ENCODE measurements at places on chromosomes 2 and 18.

DNA sequence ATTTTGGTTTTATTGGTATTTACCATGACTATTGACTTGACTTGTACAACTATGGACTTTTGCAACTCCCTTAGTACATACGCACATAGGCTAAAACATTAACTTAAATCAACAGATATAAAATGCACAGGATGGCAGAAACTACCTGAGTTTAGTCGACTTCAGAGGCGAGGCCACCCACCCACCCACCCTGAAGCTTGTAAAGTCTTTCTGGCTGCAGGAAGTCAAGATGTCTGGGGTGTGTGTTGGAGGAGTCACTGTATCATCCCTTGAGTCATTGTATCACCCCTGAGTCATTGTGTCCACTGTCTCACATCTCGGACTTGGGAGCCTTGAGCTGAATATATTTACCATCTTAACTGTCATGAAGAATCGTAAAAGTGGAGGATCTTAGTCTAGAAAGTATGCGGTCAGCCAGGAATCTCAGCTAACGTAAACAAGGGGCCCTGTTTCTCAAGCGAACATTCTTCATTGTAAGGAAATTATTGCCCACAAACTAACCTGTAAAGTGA, 140.0 kb upstream of the ST6GAL2 start:
- no peak for DNase-seq

GRCh38 chr2:193693758-193694157, 1499.0 kb upstream of the TMEFF2 start:
- DNase-seq, result no peak

- DNase-seq, result no peak
Observed at GRCh38 chr18:3852321-3852720, 402.3 kb downstream of the TGIF1 start.

- DNase-seq, result no peak
Observed at GRCh38 chr2:141522702-141523101, 608.1 kb downstream of the LRP1B start.

DNA sequence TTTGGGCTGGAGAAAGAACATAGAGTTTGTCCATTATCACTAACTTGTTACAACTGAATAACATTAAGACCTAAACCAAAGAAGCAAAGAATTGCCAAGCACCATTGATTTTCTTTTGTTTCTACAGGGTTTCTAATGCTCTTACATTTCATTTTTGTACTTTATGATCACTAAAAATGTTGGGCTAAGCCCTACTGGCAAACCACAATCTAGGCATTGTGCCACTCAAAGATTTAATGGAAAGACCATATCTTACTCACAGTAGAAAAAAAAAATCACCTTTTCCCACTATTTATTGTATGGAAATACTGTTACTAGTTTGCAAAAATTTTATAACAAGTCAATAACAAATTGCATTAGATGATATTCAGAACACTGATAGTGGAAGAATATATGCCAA, 447.4 kb upstream of the PKDCC start:
- no peak for DNase-seq

- no peak for DNase-seq
Observed at GRCh38 chr2:221981912-221982470, 316.8 kb downstream of the PAX3 start.

DNA sequence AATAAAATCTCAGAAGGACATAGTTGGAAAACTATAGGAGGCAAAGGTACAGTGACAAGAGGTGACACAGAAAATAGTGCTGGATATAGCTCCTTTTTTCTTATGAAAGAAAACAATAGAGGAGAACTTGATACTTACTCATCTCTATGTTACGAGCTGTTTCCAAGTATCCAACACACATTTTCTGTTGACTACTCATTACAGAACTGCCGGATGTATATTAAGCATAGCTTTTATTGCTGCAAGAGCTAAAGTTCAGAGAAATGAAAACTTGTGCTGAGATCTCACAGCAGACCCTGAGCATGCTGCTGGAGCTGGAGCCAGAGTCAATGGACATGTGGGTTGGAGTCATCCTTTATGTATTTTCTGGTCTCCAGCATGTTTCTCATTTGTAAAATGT, 210.0 kb upstream of the NT5C1B start:
- DNase-seq, result no peak

DNA sequence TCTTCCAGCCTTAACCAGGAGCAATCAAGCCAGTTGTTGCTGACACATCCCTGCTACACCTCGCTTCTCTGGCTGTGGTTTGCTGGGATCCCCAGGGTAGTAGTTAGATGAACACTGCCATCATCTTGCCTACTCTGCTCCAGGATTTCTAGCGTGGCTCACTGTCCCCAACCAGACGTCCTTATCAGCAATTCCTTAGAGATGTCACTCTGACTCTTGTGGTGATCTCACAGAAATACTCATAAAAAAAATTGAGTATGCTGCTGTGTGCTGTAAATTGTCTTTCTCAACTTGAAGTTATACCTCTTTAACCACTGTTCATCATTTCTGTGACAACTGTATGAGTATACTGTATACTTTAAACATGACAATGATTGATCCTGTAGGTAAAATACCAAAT, 63.2 kb downstream of the PLCL1 start:
- DNase-seq, result no peak

DNA sequence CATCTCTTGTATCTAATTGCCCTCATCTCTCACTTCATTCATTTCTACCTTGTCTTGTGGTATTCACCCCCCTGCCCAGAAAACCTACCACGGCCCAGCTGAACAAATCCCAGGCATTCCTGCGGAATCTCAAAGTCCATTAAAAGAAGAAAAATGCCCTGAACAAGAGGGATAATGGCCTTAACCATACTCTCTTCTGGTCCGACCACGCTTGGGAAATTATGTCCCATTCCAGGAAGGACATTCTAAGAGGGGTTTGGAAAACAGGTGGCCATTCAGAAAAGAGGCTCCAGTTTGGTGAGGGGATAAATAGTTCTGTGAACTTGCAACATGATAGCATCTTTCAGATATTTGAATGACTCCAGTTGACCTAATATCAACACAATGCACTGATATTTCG, 349.9 kb upstream of the ZNF521 start:
- no peak for DNase-seq

GRCh38 chr2:85134255-85134895, 1.2 kb downstream of the TCF7L1 start:
- DNase-seq, result peak; percentile 6

- DNase-seq, result peak; percentile 61
Observed at GRCh38 chr18:59921384-59921891, 21.6 kb downstream of the PMAIP1 start.

GRCh38 chr2:230738391-230738811, 25.8 kb downstream of the CAB39 start:
- no peak for DNase-seq

GRCh38 chr2:189952536-189953109, 109.9 kb downstream of the MSTN start:
- no peak for DNase-seq

- DNase-seq, result no peak
Observed at GRCh38 chr2:215136669-215137328, 1.6 kb downstream of the ABCA12 start.

DNA sequence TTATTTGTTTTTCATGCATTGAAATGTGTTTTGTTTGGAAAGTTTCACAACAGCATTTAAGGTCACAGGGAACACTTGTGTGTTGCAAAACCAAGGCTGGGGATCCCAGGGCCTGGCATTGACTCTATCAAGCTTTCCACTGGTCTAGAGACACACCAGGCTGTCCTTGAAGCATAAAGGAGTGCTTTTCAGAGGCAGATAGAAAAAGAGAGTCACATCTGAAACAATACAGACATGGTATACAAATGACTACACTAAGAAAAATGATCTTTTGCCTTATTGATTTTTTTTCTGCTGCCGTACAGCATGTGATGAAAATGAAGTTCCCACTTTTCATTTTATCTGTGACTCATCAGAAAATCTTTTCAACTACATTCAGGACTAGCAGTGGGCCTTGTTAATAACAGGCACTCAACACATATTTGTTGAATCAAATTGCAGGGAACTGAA, 61.9 kb upstream of the ZCCHC2 start:
- DNase-seq, result peak; percentile 82

GRCh38 chr2:70566906-70567305, 13.3 kb upstream of the TGFA start:
- DNase-seq, result no peak

GRCh38 chr2:96831679-96832078, 12.1 kb downstream of the ANKRD23 start:
- no peak for DNase-seq

DNA sequence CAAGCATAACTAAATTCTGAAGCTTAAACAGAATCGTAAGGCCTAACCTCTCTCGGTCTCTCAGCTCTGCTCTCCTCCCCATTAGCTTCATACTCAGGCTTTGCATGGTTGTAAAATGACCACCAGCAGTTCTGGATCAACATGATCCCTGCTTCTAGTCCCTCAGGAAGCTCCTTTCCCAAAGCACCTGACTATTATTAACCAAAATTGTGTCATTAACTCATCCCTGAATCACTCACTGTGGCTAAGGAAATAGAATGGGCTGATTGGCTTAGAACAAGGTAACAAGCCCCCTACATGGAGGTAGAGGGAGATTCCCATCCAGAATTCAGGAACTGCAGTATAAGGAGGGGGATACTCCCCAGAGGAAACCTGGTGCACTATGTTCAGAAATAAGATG, 448.3 kb downstream of the ARHGAP15 start:
- DNase-seq, result no peak

- DNase-seq, result peak; percentile 54
Observed at GRCh38 chr2:212974692-212975091, 176.7 kb downstream of the IKZF2 start.

DNA sequence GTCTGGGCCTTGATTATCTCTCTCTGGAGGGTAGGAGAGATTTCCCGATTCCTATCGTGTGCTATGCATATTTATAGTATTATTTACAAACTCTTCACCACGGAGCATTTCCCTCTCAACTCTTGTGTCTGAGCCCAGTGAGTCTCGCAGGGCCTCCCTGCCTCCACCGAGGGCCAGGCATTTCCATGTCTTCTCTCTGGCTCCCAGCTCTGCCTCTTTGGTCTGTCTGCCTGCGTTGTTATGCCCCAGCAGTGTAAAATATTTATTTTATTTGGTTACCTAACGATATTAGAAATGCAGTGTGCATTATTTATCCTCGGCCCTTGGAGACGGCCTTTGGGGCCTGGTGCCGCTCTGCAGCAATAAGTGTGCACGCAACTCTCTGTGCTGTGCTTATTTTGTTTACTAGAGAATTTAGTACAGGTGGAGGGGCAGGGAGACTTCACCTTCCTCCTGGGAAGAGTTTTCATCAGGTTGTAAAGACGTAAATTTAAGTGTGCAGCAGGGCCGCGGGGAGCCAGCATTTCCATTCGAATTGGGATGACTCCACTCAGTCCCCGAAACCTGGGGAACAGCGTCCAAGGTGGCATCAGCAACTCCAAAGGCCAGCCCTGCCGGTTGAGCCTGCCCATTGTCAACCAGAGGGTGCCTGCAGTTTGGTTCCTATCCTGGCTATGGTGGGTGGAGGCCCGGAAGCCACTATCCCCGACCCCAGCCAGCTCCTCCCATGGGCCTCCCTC, 100.2 kb downstream of the PTGR3 start:
- no peak for DNase-seq

GRCh38 chr2:127068351-127068741, 38.6 kb downstream of the BIN1 start:
- no peak for DNase-seq

DNA sequence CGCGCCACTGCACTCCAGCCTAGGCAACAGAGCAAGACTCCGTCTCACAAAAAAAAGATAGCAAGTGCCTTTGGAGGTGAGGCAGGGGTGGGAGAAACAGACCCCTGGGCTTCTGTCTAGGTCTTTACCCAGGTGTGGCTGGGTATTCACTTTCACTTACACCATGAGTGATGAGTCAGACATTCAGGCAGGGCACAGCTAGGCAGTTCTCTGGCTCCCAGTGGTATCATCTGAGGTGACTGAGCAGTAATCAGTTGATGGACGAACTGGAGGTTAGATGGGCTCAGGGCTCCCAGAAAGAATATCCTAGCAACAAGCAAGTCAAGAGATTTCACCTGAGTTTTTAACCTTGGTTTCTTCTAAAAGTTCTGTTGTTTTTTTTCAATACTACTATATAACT, 107.0 kb upstream of the RAB6C start:
- no peak for DNase-seq

GRCh38 chr18:41959045-41959444, 4.0 kb downstream of the PIK3C3 start:
- no peak for DNase-seq

DNA sequence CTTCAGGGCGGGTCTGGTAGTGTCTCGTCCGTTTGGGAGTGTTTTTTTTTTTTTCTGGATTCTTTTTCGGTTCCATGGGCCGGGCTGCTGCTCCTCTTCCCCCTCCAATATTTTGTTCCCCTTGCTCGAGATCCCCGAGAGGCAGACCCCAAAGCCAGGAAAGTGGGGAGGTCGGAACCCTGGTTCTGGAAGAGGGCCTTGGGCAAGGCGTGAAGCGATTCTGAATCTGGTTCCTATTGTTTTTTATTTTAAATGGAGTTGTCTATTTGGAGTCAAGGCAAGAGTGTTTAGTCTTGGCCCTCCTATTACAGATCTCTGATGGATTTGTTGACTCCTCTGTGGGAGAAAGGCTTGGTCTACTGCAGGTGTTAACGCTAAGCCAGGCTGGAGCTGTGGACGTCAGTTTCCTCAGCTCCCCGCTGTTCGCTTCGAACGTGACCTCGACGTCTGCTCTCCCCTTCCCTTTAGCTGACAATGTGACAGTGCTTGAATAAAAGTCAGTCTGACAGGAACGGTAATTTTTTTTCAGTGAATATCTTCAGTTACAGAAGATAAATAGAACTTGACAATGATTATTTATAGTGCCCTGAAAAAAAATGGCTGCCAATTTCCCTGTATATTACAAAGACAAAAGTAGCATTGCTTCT, 683 bp upstream of the DNAJC27 start:
- peak; percentile 39 for DNase-seq

DNA sequence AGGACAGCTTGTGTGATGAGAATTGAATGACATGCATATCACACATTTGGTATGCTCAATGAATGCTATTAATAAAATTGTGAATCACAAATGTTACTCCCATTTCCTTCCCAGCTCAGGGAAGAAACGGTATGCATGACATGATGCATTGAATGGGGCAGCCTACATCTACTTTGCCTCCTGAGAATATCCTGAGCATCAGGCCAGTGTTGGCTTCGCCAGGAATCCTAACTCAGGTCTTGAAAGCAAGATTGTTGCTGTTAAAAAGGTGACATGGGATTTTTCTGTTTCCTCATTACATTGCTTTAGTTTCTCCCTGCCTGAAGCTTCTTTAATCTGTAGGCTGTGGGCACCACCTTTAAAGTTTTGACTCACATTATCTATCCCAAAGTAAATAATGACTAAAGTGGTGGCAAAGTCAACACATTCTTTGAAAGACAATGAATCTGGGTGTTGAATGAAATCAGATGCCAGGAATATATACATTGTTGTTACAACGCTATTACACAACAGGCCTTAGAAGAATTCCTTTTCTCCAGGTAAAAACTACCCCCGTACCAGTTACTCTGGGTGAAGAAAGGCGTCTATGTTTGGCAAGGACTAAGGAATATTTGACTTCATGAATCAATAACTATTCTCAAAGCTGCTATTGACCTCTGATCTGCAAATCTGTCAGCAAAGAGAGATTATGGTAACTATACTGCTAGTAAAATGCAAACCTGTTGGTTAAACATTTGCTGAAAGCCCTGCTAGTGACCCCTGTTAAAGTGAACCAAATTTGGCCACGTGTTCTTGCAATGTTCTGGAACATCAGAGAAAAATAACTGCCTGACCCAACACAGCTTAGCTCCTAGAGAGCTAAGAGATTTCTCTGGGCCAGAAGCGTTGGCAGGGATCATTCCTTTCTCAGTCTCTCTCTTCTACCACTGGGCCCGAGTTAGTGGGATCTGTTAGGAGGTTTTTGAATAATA, 30.5 kb upstream of the NEDD4L start:
- no peak for DNase-seq

Measured in inflammatory macrophage treated with lipopolysaccharide for 1 hour (primary cell).